PC-9 (cell line): ENCODE measurements at places on chromosomes 13 and 19.

- no peak for DNase-seq
- H3K4me1 ChIP-seq = no peaks in the 10 kb centered on the region
- H3K4me3 ChIP-seq = no peak overlapping the region
- peaks cover 65% of the 10 kb centered on the region for H3K27me3 ChIP-seq
- no peaks in the 10 kb centered on the region for H3K36me3 ChIP-seq
Measured at GRCh38 chr19:54418930-54419800, 3.9 kb downstream of the TTYH1 start.

GRCh38 chr13:44899967-44900366, 89.3 kb downstream of the NUFIP1 start:
- H3K36me3 ChIP-seq = no peaks in the 10 kb centered on the region
- H3K27me3 ChIP-seq = no peaks in the 10 kb centered on the region
- H3K27ac ChIP-seq = no peak overlapping the region
- H3K4me3 ChIP-seq = no peak overlapping the region
- peaks cover 8% of the 10 kb centered on the region for H3K4me1 ChIP-seq
- no peak for DNase-seq

DNA sequence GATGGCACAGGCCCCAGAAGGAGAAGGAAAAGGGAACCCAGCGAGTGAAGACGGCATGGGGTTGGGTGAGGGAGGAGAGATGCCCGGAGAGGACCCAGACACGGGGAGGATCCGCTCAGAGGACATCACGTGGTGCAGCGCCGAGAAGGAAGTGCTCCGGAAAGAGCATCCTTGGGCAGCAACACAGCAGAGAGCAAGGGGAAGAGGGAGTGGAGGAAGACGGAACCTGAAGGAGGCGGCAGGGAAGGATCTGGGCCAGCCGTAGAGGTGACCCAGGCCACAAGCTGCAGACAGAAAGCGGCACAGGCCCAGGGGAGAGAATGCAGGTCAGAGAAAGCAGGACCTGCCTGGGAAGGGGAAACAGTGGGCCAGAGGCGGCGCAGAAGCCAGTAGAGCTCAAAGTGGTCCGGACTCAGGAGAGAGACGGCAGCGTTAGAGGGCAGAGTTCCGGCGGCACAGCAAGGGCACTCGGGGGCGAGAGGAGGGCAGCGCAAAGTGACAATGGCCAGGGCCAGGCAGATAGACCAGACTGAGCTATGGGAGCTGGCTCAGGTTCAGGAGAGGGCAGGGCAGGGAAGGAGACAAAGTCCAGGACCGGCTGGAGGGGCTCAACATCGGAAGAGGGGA, 1.1 kb downstream of the PPP1R12C start:
- H3K4me3 ChIP-seq = peak overlapping the region; percentile 99
- peak; percentile 29 for DNase-seq
- H3K36me3 ChIP-seq = no peaks in the 10 kb centered on the region; the same call in 1 of the 2 replicates
- H3K27ac ChIP-seq = no peak overlapping the region
- peaks cover 22% of the 10 kb centered on the region for H3K4me1 ChIP-seq

- DNase-seq = no peak
- no peak overlapping the region for H3K4me3 ChIP-seq
- no peaks in the 10 kb centered on the region for H3K27me3 ChIP-seq
- H3K4me1 ChIP-seq = no peaks in the 10 kb centered on the region
- no peaks in the 10 kb centered on the region for H3K36me3 ChIP-seq
Measured at GRCh38 chr13:41505209-41505835, 48.0 kb downstream of the RGCC start.

DNA sequence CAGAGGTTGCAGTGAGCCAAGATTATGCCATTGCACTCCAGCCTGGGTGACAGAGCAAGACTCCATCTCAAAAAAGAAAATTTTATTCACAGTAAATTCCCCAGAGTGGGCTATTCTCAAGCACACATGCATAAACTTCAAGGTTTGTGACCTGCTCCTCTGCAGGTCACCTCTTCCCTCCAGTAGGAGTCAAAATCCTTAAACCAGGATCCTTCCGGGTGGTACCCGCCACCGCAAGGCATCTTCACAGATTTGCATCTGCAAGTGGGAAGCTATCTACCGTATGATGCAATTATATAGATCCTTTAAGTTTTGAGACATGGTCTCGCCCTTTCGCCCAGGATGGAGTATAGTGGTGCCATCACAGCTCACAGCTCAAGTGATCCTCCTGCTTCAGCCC, 3.0 kb upstream of the ECH1 start:
- peaks cover 84% of the 10 kb centered on the region for H3K4me1 ChIP-seq
- H3K4me3 ChIP-seq = no peak overlapping the region
- H3K36me3 ChIP-seq = peaks cover 26% of the 10 kb centered on the region

DNA sequence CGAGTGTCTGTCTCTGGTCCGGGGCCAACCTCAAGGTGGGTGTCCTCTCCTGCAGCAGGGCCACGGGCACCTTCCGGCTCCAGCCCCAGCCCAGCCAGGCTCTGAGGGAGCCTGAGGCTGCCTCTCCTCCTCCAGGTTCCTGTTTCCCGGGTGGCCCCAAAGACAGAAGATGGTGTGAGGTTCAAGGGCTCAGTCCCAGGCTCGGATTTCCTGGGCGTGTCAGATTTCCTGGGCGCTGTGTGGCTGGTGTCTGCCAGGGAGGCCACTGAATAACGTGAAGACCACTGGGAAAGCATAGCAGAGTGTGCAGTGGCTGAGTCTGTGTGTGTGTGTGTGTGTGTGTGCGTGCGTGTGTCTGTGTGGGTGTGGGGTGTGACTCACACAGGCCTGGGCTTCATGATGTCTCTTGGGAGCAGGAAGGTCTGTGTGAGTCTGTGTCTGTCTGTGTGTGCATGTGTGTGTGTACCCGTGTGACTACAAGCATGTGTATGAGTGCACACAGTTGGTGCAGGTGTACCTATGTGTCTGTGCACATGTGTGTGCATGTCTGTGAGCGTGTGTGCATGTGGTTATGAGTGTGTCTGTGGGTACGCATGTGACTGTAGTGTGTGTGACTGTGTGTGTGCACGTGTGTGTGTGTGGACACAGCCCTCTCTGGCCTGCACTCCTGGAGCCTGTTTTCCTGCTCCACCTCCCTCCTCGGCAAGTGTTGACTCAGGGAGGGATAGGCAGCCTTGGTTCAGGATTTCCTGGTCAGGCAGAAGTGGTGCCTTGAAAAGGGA, 28.3 kb downstream of the CEBPA start:
- no peak overlapping the region for H3K27ac ChIP-seq
- no peaks in the 10 kb centered on the region for H3K36me3 ChIP-seq
- H3K4me3 ChIP-seq = no peak overlapping the region
- no peaks in the 10 kb centered on the region for H3K27me3 ChIP-seq
- DNase-seq = no peak

DNA sequence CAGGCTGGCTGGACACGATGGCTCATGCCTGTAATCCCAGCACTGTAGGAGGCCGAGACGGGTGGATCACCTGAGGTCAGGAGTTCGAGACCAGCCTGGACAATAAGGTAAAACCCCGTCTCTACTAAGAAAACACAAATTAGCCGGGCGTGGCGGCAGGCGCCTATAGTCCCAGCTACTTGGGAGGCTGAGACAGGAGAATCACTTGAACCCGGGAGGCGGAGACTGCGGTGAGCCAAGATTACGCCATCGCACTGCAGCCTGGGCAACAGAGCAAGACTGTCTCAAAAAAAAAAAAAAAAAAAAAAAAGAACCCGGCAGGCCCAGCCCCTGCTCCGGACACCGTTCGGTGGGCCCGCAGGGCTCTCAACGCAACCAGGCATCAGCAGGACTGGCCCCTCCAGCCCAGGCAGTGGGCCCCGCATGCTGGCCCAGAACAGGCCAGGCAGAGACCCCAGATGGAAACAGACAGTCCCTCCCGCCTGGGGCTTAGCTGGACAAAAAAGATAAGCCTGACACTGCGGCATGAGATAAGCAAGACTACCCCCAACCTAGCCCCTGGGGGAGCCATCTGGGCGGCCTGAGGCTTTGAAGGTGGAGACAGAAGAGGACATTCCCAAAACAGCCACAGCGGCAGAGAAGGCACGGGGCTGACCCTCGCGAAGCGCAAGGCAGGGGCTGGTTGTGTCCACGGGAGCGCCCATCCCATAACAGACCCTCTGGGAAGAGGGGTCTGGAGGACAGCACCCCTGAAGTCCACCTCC, 11.6 kb downstream of the REXO1 start:
- no peak overlapping the region for H3K27ac ChIP-seq
- H3K27me3 ChIP-seq = no peaks in the 10 kb centered on the region
- no peak overlapping the region for H3K4me3 ChIP-seq
- H3K4me1 ChIP-seq = no peaks in the 10 kb centered on the region

DNA sequence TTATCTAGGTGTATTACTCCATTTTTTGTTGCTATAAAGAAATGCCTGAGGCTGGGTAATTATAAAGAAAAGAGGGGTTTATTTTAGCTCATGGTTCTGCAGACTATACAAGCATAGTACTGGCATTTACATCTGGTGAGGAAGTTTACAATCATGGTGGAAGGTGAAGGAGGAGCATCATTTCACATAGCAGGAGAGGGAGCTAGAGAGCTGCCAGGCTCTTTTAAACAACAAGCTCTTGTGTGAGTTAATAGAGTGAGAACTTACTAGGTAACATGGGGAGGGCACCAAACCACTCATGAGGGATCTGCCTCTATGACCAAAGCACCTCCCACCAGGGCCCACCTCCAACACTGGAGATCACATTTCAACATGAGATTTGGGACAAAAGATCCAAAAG, 221.7 kb upstream of the GPC6 start:
- DNase-seq = no peak
- H3K27me3 ChIP-seq = no peaks in the 10 kb centered on the region
- H3K4me1 ChIP-seq = no peaks in the 10 kb centered on the region
- H3K4me3 ChIP-seq = no peak overlapping the region
- H3K36me3 ChIP-seq = no peaks in the 10 kb centered on the region
- H3K27ac ChIP-seq = no peak overlapping the region

DNA sequence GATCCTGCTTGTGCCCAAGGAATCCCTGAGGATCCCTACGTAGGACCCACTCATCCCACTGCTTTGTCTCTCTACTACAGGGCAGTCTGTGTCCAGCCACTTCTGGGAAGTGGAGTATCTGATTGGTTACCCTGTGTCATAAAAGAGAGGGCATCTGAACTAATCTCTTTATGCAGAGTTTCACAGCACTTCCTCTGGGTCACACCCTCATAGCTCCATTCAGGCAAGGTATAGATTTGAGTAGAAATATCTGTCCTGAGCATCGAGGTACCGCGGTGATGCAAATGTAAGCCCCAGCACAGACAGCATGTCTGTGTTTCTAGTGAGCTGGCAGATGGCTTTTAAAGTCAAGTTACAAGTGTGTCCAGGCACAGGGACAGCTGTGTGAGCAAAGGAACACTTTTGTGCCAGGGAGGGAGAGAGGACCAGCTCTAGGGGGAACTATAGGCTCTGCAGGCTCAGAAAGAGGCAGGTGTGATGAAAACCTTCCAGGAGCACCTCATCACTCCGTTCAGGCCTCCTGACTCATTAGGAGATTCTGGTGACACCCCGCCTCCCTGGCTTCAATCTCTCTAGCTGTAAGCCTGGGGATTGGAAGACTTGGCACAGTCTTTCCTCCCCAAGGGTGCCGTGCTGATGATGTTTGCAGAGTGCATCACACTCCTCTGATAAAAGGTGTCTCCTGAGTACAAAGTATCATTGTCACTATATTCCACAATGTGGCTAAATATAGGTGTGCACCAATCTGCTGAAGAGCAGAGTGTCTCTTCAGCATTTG, 84.3 kb upstream of the UBL3 start:
- no peak for DNase-seq
- H3K4me3 ChIP-seq = no peak overlapping the region
- no peaks in the 10 kb centered on the region for H3K36me3 ChIP-seq
- no peak overlapping the region for H3K27ac ChIP-seq
- no peaks in the 10 kb centered on the region for H3K4me1 ChIP-seq
